ENCODE measurements at places on chromosomes 6 and 20.

DNA sequence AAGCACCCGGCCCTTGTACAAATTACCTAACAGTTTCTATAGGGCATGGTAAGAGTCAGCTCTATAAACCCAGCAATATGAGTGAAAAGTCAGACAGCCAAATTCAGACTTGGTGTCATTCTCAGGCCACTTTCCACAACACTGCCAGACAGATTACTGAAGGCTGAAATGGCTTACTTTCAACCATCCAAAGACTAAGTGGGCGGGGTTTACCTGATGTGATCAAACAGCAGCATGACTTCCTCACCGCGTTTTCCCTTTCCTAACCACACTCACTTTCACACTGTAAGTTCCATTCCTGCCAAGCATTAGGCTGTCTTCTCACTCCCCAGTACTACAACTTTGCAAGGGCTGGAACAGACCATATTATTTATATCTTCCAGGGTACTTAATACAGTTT is 85.9 kb downstream of the SMLR1 start:
- no peak for DNase-seq

DNA sequence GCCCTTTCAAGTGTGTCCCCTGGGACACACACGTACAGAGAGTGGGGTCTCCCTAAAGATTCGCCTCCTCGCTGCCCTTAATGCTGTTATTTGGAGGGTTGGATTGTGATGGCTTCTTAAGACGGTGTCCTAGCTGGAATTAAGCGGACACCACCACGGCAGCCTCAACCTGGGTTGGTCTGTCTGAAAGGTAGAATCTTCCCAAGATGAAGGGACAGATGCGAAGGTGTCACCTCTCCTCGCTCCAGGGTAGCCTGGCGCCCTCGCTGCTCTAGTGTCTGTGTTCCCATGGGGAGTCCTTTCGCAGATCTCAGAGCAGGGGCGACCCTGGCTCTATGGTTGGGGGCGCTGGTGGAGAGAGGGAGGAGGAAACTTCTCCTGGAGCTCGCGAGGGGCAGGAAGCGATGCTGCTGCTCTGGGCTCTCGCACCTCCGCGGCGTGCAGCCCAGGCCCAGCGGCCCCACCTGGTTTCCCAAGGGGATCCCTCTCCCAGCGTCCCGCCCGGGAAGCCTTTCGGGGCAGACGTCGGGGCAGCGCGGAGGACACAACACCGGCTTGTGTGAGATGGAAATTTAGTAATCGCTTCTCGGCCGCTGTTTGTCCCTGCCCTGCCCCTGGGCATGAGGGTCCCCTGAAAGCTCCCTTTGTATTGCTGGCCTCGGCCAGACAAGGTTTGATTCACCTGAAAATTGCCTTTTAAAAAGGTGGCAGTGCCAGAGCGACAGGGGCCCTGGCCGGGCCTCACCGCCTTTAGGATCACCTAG is 1.7 kb downstream of the RSPO3 start:
- DNase-seq, result no peak

- no peak for DNase-seq
Observed at GRCh38 chr6:31559958-31560696, 12.0 kb upstream of the LTA start.

- no peak for DNase-seq
Observed at GRCh38 chr6:52640170-52640569, 30.7 kb upstream of the TMEM14A start.

GRCh38 chr20:20926222-20926905 is 179.8 kb downstream of the LINC00237 start:
- DNase-seq, result no peak

DNA sequence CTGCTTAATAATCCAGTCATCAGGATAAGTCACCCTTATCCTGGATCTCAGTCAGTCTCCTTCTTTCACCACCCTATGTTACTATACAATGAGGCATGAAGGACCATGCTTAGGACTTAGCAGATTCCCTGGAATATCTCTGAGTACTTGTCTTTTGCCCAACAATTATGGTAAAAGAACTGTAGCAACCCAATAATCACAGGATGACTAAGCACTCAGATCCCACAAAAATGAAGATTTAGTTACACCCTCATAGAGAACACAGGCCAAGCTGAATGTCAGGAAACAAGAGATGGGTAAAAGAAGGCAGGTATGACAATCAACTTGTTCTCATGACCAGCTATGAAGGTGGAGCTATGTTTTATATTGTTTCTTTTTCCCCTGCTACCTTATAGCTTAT is 91.4 kb downstream of the EDN1 start:
- no peak for DNase-seq

DNA sequence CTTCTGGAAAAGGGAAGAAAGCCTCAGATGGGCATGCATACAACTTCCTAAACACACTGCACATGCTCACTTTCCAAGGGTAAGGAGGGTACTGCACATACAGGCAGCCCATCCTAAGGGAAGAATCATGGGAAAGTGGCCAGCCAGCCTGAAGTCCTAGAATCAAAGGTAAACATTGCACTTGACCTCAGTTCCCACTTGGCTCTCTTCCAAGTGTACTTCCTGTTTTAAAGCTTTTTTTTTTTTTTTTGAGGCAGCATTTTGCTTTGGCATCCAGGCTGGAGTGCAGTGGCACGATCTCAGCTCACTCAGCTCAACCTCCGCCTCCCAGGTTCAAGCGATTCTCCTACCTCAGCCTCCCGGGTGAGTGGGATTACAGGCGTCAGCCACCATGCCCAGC is 225.3 kb upstream of the EPHA7 start:
- no peak for DNase-seq

DNA sequence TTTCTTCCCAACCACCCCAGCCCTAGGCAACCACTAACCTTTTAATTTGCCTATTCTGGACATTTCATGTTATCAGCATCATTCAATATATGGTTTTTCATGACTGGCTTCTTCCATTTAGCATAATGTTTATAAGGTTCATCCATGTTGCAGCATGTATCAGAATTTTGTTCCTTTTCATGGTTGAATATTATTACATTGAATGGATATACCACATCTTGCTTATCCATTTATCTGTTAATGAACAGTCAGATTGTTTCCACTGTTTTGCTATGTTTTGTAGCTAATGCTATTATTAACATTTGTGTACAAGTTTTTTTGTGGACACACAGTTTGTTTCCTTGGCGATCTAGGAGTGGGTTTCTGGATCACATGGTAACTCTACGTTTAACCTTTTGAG is 3.0 kb upstream of the DNAAF9 start:
- no peak for DNase-seq

Data from stimulated activated CD4-positive, alpha-beta T cell treated with anti-CD3 and anti-CD28 coated beads, TNF-alpha, amount 100 ng/mL, for 1 hour (primary cell).